Pulmonary artery endothelial cell (primary cell): ENCODE measurements at places on chromosomes 1 and 21. TPM values are rescaled to one million over a fixed set of nuclear protein-coding genes. Genes with fewer than 3 reads are reported as not detected.

CFHR4 gene
- not detected in 2 replicates for total RNA-seq

RPL5 gene
- 1,217 and 1,908 TPM in 2 replicates for total RNA-seq

GRCh38 chr1:172727956-172728603 lies 69.2 kb downstream of the FASLG start:
- DNase-seq = no peak

GRCh38 chr1:155466996-155467395 lies 95.6 kb downstream of the ASH1L start:
- DNase-seq = peak; percentile 39

DNA sequence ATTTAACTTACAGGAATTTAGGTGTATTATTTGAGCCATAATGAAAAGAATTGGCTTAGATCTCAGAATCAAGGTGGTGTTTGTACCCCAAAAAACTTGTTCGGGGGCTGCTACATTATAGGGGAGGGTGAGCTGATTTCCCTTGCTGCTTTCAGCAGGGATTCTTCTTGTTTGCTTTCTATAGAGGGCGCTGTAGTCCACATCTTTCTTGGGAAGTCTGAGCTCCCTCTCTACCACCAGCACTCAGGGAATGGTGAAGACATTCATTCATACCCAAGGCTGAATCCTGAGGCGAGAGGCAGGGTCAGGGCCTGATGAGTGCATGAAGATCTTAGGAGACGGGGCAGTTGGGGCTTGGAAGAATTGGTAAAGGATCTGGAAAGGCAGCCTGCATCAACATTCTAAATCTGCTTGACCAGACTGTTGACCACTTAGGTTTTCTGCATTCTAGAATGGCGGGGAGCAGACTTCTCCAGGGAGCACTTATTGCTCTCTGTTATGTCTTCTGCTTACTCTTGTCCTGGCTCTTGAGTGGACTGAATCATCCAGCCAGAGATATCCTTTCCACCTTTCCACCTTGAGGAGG lies 18.9 kb downstream of the SPATA46 start:
- DNase-seq = no peak

- DNase-seq = no peak
Measured at GRCh38 chr1:222310836-222311235, 237.1 kb downstream of the HHIPL2 start.

DNA sequence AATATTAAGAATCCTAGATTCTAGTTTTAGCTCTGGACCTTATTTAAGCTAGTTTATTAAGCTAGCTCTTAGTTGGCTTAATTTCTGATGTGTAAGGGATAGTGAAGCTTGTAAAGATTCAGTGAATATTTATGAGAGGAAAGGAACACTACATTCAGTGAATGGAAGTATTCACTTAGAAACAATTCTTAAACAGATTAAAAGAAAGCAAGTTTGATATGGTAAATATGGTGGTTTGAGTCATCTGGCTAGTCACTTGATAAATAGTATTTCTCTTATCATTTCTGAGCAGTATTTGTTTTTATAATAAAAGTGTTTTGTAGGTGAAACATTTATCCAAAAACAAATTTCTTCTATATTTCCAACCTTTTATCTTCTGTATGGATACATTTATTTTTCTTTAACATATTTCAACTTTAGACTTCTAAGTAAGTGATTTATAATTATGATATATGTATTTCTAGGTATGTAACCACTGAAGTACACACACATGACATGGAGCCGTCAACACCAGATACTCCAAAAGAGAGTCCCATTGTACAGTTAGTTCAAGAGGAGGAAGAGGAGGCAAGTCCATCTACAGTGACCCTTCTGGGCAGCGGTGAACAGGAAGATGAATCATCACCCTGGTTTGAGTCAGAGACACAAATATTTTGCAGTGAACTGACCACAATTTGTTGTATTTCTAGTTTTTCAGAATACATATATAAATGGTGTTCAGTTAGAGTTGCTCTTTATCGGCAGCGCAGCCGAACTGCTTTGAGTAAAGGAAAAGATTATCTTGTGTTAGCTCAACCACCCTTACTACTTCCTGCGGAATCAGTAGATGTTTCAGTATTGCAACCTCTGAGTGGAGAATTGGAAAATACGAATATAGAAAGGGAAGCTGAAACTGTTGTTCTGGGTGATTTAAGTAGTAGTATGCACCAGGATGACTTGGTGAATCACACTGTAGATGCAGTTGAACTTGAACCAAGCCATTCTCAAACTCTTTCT lies 55.6 kb downstream of the SUCO start:
- DNase-seq = peak; percentile 68

DNA sequence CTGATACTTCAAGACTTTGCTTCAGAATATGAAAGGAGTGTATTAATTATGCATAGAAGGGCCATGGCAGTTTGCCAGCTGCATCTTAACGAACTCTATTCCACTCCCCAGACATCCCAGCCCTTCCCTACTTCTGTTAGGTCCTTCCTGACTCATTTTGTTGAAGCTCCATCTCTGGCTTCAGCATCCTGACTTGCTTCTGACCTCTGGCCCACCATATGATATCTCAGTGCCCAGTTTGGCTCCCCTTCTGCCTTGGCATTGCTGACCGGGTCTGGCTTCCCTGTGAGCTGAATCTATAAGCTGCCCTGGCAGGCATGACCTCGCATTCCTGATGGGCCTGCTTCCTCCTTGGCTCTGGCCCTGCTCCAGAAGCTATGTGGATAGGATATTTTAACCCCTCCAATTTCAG lies 27.6 kb upstream of the ARHGAP29 start:
- DNase-seq = peak; percentile 83

DNA sequence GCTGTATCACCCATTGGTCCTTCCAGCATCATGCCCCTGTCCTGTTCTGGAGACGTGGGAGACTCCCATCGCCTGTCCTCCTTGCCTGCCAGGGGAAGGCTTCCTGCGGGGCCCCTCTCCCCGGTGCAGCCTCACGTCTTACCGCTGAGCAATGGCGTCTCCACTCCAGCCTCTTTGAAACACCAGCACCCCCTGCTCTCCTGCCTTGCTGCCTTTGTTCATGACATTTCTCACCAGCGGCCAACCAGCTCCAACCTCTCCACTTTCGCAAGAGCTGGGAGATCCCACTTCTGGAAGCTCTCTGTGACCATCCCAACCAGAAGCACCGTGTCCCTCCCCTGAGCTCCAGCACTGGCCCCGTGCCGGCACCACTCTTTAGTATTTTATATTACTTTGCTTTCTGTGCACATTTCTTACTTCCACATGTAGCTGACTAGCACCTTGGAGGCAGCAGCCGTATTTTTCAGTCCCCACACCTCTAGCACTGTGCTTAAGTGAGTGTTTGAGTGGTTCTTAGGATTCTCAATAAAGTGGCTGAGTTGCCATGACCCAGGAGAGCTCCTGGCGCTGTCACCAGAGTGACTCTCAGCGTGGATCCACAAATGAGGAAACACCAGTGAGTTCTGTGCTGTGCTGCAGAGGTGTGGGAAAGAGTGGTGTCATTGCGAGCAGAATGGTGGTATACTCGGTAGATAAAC lies 83.5 kb downstream of the ATP5PO start:
- DNase-seq = no peak

- DNase-seq = no peak
Measured at GRCh38 chr1:56572334-56573050, 6.9 kb downstream of the PLPP3 start.
